Brain pericyte (primary cell): ENCODE measurements at places on chromosomes 5 and 9.

- DNase-seq = no peak
Observed at GRCh38 chr9:91421128-91421765, 2.4 kb downstream of the NFIL3 start.

DNA sequence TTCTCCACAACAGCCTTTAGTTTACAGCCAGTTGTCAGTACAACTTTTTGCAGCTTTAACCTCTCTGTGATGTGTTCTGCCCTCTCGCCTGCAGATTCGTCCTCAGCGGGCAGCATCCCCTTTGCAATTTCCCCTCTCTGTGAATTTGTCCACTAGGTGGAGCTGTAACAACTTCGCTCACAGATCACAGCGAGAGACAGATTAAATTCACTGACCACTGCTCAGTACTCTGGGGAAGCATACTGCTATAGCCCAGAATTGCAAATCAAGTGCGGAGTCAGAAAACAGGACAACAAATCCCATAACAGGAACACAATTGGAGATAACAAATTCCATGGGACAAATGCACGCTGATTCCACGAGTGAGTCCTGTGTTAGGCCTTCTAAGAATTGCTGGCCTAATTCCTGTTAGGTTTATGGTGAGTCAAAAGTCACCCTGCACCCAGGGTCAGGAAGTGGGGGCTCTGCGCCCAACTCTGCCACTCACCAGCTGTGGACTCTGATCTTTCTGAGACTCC is 2124.9 kb downstream of the MAT2B start:
- DNase-seq = no peak

GRCh38 chr5:89595056-89595455 is 712.1 kb upstream of the MEF2C start:
- DNase-seq = no peak

DNA sequence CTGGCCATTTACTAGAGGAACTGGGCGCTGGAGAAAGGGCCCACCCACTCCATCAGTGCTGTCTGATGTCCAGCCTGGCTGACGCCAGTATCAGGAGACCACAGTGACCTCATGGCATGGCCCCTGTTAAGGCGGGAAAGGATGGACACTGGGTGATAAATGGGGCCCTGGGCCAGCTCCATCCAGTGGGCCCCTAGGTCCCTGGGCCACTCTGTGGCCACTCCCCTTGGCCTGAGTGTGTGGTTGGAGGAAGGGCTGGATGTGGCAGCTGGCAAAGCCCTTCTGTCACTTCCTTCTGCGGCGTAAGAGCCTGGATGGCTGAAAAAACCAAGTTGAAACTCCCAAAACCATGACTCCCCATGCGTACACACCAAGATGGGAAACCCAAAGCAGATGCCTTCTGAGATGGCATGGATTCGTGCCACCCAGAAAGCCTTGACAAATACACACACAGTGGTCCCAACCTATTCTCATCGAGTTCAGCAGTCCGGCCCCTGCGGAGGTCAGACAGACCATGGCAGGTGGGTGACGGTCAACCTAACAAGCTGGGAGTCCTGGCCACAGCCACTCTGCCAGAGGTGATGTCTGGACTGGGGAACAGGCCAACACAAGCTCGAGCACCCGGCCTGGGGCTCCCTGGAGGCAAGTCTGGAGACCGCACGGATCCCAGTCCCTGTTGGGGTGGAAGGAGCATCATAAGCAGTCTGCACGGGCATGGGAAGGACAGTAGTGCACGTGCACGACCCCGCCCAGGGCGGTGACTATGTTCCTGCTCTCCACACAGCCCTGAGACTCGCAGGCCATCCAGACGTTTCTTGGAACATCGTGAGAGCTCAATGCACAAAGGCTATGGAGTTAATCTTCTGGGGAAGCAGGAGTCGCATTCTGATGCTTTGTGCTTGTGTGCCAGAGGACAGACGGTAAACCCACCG is 45.2 kb upstream of the NOTCH1 start:
- DNase-seq = no peak

GRCh38 chr9:133973791-133974630 is 18.1 kb downstream of the VAV2 start:
- no peak for DNase-seq

DNA sequence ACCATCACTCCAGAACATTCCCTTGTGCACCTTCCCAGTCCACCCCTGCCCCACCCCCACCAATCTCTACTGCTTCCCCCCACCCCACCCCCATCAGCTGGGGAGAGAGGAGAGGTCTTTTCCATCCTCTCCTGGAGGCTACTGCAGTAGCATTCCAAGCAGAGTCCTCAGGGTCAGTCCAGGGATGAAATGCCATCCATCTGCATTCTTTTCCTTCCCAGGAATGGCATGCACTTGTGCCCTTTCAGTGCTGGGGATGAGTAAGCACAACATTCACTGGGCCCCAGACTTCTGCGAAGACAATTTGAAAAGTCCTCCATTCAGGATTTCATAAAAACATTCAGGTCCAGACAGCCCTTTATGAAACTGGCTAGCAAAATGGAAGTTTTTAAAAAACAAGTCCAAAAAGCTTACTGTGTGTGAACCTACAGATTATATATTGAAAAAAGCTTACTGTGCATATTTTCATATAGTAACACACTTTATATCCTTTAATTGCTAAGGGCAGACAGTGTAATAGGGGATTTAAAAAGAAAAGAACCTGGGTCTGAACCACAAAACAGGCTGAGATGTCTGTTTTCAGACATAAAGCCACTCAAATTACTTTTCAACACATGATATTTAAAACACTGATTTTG is 50.0 kb upstream of the GOLPH3 start:
- DNase-seq = no peak

DNA sequence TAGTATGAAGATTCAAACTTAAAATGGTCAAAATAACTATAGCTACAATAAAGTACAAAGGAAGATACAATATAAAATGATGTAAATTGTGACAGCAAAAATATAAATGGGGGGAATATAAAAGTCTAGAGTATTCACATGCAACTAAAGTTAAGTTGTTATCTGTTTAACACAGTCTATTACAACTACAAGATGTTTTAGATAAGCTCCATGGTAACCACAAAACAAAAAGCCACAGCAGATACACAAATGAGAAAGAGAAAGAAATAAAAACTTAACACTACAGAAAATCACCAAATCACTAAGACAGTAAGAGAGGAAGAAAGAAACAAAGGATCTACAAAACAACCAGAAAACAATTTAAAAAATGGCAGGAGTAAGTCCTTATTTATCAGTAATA is 17.0 kb upstream of the SH3TC2 start:
- DNase-seq = no peak

- no peak for DNase-seq
Observed at GRCh38 chr9:123062351-123063176, 29.1 kb downstream of the GPR21 start.

GRCh38 chr5:21661184-21661583 is 1192.0 kb downstream of the CDH12 start:
- DNase-seq = no peak

- DNase-seq = peak; percentile 21
Observed at GRCh38 chr9:5582835-5583195, 46.1 kb upstream of the RIC1 start.

- DNase-seq = no peak
Observed at GRCh38 chr9:135414293-135414692, 65.3 kb upstream of the PPP1R26 start.

- DNase-seq = no peak
Observed at GRCh38 chr9:116944714-116945534, 257.8 kb downstream of the TRIM32 start.

- no peak for DNase-seq
Observed at GRCh38 chr5:83780699-83781350, 60.2 kb upstream of the HAPLN1 start.
